Hindlimb muscle (tissue), 1 donor: ENCODE measurements at places on chromosomes 3 and 15. TPM values are rescaled to one million over a fixed set of nuclear protein-coding genes. Genes with fewer than 3 reads are reported as not detected.
A peak's percentile ranks its signal among the peaks of the same experiment; 100 is the strongest.

- DNase-seq, result no peak
Observed at GRCh38 chr3:197398286-197398878, 100.0 kb upstream of the DLG1 start.

DNA sequence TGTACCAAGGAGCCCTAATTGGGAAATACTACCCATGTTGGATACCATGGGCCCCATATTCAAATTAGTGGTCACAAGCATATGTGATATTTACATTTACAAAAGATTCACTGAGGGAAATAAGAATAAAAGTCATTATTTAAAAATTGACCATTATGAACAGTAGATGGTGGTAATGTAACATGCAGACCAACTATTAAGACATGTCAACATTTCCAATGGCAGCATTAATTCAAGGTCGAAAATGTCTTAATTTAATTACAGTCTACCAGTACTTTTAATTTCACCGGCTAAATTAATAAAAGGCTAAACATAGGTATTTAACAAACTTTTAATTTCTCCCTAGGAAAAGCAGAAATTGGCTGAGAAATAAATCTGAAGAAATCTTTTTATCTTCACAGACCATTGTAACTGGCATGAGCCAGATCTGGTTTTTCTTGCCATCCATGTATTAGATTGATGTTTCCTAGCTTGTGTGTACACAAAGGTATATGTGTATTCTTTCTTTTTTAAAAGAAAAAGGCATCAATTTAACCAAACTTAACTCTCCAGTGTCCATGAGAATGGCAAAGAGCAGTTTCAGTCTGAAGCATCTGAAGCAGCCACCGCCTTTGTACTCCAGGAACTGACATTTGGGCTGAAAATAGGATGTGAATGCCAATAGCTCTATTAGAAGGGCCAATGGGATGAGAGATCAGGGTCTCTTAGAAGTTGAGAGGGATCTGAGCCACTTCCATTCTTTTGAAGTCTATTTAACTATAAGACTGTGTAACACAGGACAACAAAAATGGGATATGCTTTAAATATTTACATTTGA is 26.6 kb downstream of the NEK11 start:
- no peak for DNase-seq

DNA sequence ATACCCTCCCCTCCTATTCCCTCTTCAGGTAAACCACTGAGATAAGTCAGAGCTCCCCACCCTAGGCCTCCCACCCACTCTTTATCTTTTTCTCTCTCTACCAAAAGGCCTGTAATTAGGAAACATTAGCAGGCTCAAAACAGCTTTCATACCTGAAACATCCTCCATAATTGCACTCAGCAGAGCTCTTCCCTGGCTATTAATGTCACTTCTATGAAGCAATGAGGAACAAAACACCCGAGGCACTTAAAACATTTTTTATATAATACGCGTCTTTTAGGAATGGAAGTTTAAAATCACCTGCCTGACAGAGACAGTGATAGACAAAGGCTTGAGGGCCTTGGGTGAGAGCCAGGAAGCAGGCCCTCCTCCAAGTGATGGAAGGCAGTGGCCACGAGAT is 138.9 kb downstream of the EPHB1 start:
- DNase-seq, result no peak

The GJD2 gene
- polyA plus RNA-seq, result 3.6 TPM

GRCh38 chr15:62071711-62072308 is 5.0 kb downstream of the C2CD4A start:
- no peak for DNase-seq

- no peak for DNase-seq
Observed at GRCh38 chr3:179436517-179436916, 14.8 kb downstream of the GNB4 start.

- peak; percentile 9 for DNase-seq
Observed at GRCh38 chr3:6799264-6799915, 61.5 kb upstream of the GRM7 start.

- no peak for DNase-seq
Observed at GRCh38 chr3:189311521-189311920, 139.8 kb downstream of the TPRG1 start.

- DNase-seq, result no peak
Observed at GRCh38 chr3:141789281-141789680, 26.1 kb downstream of the GRK7 start.

DNA sequence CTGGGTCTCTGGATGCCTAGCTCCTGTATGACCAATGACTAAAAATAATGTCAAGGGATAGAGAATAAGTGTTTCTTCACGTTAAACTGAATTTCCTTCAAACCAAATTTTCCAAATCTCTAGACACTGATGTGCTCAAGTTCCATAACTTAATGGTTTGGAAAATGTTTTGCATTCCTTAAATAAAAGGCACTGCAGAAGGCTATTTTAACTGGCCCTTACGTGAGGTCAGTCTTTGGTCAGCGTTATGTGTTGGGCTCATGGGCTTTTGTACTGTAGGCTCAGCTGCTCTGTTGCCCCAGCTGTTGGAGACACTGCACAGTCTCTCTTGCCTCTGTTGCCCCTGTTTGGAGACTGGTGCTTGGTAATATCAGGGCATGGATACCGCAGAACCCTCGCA is 188.5 kb downstream of the TPRG1 start:
- DNase-seq, result no peak

DNA sequence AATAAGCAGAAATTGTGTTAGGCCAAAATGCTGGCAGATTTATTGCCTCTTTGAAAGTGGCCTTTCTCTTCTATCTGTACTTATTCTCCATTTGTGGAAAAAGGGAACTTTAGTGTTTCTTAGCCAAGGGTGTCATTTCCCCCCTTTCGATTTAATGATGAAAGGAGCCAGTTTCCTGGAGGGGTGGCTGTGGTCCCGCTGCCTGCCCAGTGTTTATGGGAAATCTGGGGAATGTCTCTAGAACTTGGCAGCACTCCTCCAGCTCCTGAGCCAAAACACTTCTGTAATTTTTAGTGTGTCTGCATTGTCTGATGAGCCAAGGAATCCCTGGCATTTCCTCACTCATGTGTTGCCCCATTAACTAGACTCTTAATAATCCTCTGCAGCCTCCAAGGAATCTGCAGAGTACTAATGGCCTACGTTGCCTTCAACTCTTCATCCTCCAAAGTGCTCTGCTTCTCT is 448.8 kb downstream of the GRM7 start:
- DNase-seq, result peak; percentile 66

GRCh38 chr3:182393151-182393550 is 400.2 kb upstream of the ATP11B start:
- DNase-seq, result no peak

DNA sequence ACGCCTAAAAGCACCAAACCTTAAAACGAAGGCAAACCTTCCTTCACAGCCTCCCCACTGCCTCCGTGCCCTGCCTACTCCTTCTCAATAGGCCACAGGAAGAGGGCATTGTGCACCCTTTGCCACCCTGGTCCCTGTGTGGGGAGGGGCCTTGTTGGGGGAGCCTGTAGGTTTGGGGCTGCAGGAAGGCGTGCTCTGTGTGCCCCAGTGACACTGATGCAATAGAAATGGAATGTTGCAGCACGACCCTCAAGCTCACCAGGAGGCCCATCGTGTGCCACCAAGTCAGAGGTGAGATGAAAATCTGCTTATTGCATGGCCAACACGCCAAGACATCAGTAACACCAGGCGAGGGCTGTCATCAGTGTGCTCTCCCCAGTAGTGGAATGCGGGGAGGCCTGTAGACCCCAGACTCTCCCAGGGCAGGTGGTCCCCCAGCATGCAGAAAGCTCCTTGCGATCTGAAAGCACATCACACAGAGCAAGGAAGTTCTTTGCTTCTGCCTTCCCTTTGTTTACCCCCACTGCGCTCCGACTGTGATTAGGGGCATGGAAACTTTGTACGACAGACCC is 86.2 kb downstream of the ASB7 start:
- DNase-seq, result no peak

GRCh38 chr3:196192036-196192523 is 19.1 kb downstream of the ZDHHC19 start:
- DNase-seq, result no peak
